ENCODE measurements at places on chromosomes 5 and 9. TPM values are rescaled to one million over a fixed set of nuclear protein-coding genes. Genes with fewer than 3 reads are reported as not detected.

Gene CYSRT1
- 4.1 TPM for total RNA-seq

Gene RETREG1
- total RNA-seq: 2.8 TPM

Gene TLR4
- total RNA-seq: 0.13 TPM

Gene C8G
- 0.94 TPM for total RNA-seq

Gene C6
- not detected for total RNA-seq

Gene FSTL4
- 6.3 TPM for total RNA-seq

Gene ZNF618
- total RNA-seq: 12.2 TPM

Gene PCDHB8
- total RNA-seq: 0.39 TPM

Gene IL5
- not detected for total RNA-seq

All from A549 treated with ZK216348 at 1 μM for 4 hours (cell line).